ENCODE measurements at places on chromosomes 11 and 22. TPM values are rescaled to one million over a fixed set of nuclear protein-coding genes. Genes with fewer than 3 reads are reported as not detected.
A peak's percentile ranks its signal among the peaks of the same experiment; 100 is the strongest.

- no peak overlapping the region for H3K27ac ChIP-seq
- H3K4me3 ChIP-seq: no peak overlapping the region
- H3K27me3 ChIP-seq: no peaks in the 10 kb centered on the region
Observed at GRCh38 chr22:36541831-36542411, 13.0 kb upstream of the EIF3D start.

GRCh38 chr11:13479688-13480087 lies 16.1 kb downstream of the PTH start:
- H3K4me3 ChIP-seq: no peak overlapping the region
- no peaks in the 10 kb centered on the region for H3K36me3 ChIP-seq
- no peaks in the 10 kb centered on the region for H3K27me3 ChIP-seq
- DNase-seq: no peak
- H3K4me1 ChIP-seq: no peaks in the 10 kb centered on the region
- no peak overlapping the region for H3K27ac ChIP-seq

GRCh38 chr22:21818487-21819182 lies 48.8 kb downstream of the MAPK1 start:
- no peaks in the 10 kb centered on the region for H3K36me3 ChIP-seq
- no peak for DNase-seq
- H3K4me1 ChIP-seq: peaks cover 7% of the 10 kb centered on the region

DNA sequence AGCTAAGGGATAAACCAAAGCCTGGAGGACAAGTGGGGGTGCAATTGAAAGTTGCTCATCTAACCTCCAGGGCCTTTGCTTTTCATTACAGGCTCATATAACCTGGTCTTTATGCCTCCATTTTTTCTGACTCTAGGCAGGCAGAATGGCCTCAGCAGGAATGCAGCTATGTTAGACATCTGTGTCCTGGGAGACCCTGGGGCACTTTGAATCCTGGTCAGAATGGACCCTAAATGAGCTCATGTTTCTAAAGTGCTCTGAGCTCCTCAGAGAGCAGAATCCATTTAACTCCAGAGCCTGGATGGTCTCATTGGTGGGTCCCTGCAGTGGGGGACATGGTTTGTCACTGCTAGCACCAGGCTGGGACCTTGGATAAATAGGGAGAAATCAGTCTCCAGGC lies 177.3 kb downstream of the KIRREL3 start:
- no peaks in the 10 kb centered on the region for H3K36me3 ChIP-seq
- H3K4me3 ChIP-seq: no peak overlapping the region
- DNase-seq: no peak

- peaks cover 1% of the 10 kb centered on the region for H3K4me1 ChIP-seq
- DNase-seq: no peak
- H3K4me3 ChIP-seq: no peak overlapping the region
- no peaks in the 10 kb centered on the region for H3K36me3 ChIP-seq
- H3K27me3 ChIP-seq: no peaks in the 10 kb centered on the region
- H3K27ac ChIP-seq: no peak overlapping the region
Observed at GRCh38 chr22:47180796-47181195, 418.3 kb downstream of the TBC1D22A start.

GRCh38 chr11:71324788-71325417 lies 72.5 kb upstream of the SHANK2 start:
- no peak overlapping the region for H3K27ac ChIP-seq
- H3K4me1 ChIP-seq: no peaks in the 10 kb centered on the region
- no peak overlapping the region for H3K4me3 ChIP-seq
- H3K27me3 ChIP-seq: no peaks in the 10 kb centered on the region

Gene CSF2RB
- 0.72 TPM for total RNA-seq

Gene CDC42EP2
- total RNA-seq: 20.1 TPM

GRCh38 chr11:14308114-14308896 lies 50.7 kb downstream of the RRAS2 start:
- no peaks in the 10 kb centered on the region for H3K36me3 ChIP-seq
- no peak for DNase-seq
- no peaks in the 10 kb centered on the region for H3K27me3 ChIP-seq
- H3K27ac ChIP-seq: no peak overlapping the region
- H3K4me1 ChIP-seq: no peaks in the 10 kb centered on the region
- H3K4me3 ChIP-seq: no peak overlapping the region

Gene MB
- total RNA-seq: not detected

DNA sequence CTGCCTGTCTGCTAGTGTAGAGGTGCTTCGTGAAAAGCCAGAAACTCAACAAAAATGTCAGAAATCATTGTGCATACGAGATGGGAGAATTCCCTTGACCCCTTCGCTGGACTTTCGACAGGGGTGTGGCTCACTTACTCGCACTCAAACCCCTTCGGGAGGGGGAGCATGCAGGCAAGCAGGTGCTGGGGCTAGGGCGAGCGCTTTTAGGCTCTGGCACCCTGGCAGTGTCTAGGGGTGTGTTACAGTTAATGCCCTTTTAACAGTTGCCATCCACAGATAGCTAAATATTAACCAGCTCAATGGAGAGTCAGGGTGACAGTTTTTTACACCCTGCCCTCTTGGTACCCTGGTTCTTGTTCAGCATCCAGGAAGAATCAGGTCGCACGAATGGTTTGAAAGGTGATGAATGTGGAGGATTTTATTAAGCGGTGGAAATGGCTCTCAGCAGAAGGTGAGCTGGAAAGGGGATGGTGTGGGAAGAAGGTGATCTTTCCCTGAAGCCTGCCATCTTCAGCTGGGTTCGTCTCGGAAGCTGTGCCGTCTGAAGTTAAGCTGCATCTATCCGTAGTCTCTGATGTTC lies 59.6 kb upstream of the SHANK2 start:
- no peaks in the 10 kb centered on the region for H3K36me3 ChIP-seq
- no peaks in the 10 kb centered on the region for H3K27me3 ChIP-seq
- no peak overlapping the region for H3K4me3 ChIP-seq
- H3K4me1 ChIP-seq: no peaks in the 10 kb centered on the region
- DNase-seq: peak; percentile 2

- H3K4me3 ChIP-seq: no peak overlapping the region
- no peak for DNase-seq
- H3K36me3 ChIP-seq: no peaks in the 10 kb centered on the region
- H3K27me3 ChIP-seq: no peaks in the 10 kb centered on the region
- no peak overlapping the region for H3K27ac ChIP-seq
Observed at GRCh38 chr22:50568626-50569025, 5.9 kb upstream of the SYCE3 start.

GRCh38 chr22:47718337-47718736 lies 955.9 kb downstream of the TBC1D22A start:
- H3K36me3 ChIP-seq: no peaks in the 10 kb centered on the region
- no peaks in the 10 kb centered on the region for H3K4me1 ChIP-seq
- no peak for DNase-seq
- H3K27me3 ChIP-seq: no peaks in the 10 kb centered on the region

- peak; percentile 61 for DNase-seq
- no peaks in the 10 kb centered on the region for H3K36me3 ChIP-seq
- H3K27me3 ChIP-seq: no peaks in the 10 kb centered on the region
- peaks cover 14% of the 10 kb centered on the region for H3K4me1 ChIP-seq
- H3K27ac ChIP-seq: peak overlapping the region; percentile 70
Observed at GRCh38 chr11:68040101-68040956, 1.5 kb downstream of the TCIRG1 start.

DNA sequence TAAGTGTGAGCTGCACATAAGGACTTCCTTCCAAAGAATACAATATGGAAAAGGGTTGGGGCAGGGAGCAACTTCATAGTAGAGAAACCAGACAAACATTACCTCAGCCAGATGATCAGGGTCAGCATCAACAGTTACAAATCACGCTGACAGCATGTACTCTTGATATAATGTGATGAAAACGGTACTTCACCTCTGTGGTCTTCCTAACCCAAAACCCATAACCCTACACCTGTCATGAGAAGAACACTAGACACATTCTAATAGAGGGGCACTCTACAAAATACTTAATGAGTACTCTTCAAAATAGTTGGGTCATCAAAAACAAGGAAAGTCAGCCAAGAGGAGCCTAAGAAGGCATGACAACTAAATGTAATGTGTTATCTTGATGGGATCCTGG lies 43.9 kb downstream of the RRAS2 start:
- no peak for DNase-seq
- peaks cover 4% of the 10 kb centered on the region for H3K4me1 ChIP-seq
- H3K27ac ChIP-seq: no peak overlapping the region
- no peaks in the 10 kb centered on the region for H3K27me3 ChIP-seq
- no peaks in the 10 kb centered on the region for H3K36me3 ChIP-seq

DNA sequence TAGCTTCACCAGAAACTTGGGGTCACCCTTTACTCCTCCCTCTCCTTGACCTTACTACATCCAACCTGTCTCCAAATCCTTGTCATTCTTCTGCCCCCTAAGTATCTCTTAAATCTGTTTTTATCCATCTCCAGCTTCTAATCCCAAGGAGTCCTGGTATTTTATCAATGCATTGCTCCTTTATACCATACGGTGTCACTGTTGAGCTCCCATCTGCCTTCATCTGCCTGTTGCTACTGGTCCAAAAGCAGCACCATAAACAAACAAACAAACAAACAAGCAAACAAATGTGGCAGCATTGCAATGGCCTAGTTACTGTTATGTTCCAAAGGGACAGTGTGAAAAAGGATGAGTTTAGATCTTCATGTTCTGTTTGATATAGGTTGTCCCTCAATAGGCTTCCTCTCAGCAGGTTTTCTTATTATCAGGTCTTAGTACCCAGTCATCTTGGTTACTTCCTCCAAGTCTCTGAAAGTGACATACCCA lies 34.2 kb downstream of the DNHD1 start:
- no peaks in the 10 kb centered on the region for H3K27me3 ChIP-seq
- no peaks in the 10 kb centered on the region for H3K4me1 ChIP-seq
- no peak overlapping the region for H3K27ac ChIP-seq
- no peaks in the 10 kb centered on the region for H3K36me3 ChIP-seq

DNA sequence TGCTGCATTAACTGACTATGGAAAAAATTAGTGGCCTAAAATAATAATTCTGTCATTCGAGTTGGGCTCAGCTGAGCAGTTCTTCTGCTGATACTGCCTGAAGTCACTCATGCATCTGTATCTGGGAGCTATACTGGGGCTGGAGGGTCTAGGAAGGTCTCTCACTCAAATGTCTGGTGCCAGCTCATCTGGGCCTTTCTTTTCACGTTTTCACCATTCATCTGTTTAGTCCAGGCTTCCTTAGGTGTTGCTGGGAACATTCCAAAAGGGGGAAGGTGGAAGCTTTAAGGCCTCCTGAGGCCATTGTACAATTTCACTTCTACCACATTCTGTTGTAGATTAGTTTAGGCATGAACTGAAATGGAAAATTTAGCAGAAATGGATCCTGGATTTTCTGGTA lies 28.0 kb downstream of the YAP1 start:
- peaks cover 3% of the 10 kb centered on the region for H3K4me1 ChIP-seq
- DNase-seq: no peak
- H3K27me3 ChIP-seq: no peaks in the 10 kb centered on the region
- H3K36me3 ChIP-seq: no peaks in the 10 kb centered on the region
- no peak overlapping the region for H3K27ac ChIP-seq

GRCh38 chr11:10436224-10436623 lies 18.8 kb upstream of the AMPD3 start:
- H3K36me3 ChIP-seq: no peaks in the 10 kb centered on the region
- no peaks in the 10 kb centered on the region for H3K4me1 ChIP-seq
- no peak overlapping the region for H3K4me3 ChIP-seq
- no peak for DNase-seq

Gene MOB2
- 30.2 TPM for total RNA-seq

- peaks cover 14% of the 10 kb centered on the region for H3K4me1 ChIP-seq
- H3K27ac ChIP-seq: peak within 1 kb of the TSS; percentile 99
- DNase-seq: peak; percentile 67
- peak within 1 kb of the TSS; percentile 92 for H3K4me3 ChIP-seq
- H3K27me3 ChIP-seq: no peaks in the 10 kb centered on the region
Observed at GRCh38 chr11:78417175-78417887, at the start of gene GAB2. Gene GAB2 (minus strand): TSS chr11:78417820. CDS start chr11:78417720, 100 bp downstream.

- no peaks in the 10 kb centered on the region for H3K27me3 ChIP-seq
- H3K36me3 ChIP-seq: no peaks in the 10 kb centered on the region
- H3K4me1 ChIP-seq: no peaks in the 10 kb centered on the region
- DNase-seq: no peak
Observed at GRCh38 chr22:19518635-19519034, 5.6 kb downstream of the CLDN5 start.

Gene PATE2
- not detected for total RNA-seq

Gene GRIK4
- total RNA-seq: 5.4 TPM

DNA sequence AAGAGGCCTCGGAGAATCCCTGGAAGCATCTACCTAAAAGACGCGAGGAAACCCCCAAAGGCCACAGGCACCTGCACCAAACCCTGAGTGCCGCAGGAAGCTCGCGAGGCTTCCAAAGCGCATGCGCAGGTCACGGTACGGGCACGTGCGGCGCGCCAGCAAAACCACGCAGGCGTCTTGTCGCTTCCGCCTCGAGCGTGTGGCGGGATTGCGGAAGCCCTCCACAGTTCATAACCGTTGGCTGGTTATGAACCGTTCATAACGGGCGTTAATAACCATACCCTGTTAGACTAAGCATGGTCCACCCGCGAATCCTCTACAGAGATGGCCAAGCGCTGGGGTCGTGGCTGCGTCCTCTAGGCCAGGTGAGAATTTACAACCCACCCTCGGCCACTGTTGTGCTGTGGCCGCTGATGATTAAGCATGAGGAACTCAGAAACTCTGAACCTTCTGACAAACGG lies 46.4 kb downstream of the MORC2 start:
- no peaks in the 10 kb centered on the region for H3K4me1 ChIP-seq
- DNase-seq: peak; percentile 72
- H3K27me3 ChIP-seq: no peaks in the 10 kb centered on the region
- H3K4me3 ChIP-seq: peak overlapping the region; percentile 23
- no peaks in the 10 kb centered on the region for H3K36me3 ChIP-seq
- H3K27ac ChIP-seq: no peak overlapping the region

DNA sequence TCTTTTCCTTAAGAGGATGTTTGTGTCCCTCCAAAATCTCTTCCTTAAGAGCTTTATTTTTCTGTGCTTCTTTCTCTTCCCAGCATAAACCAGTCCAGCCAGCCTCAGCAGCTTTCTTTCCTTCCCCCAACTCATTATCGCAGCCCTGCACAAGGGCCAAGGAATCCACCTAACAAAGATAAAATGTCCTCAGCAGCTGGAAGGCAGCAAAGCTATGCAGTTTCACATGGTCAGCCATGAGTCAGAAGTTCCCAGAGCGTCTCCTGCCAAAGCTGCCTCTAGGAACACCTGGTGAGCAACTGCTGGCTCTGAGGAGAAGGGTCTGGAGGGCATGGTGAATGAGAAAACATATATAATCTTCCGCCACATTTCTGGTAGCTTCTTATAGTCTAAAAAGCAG lies 45.3 kb upstream of the HMGXB4 start:
- H3K4me3 ChIP-seq: no peak overlapping the region
- no peaks in the 10 kb centered on the region for H3K4me1 ChIP-seq
- no peaks in the 10 kb centered on the region for H3K36me3 ChIP-seq
- DNase-seq: peak; percentile 47
- H3K27ac ChIP-seq: no peak overlapping the region

Measured in ovary (tissue), 10 donors.